ENCODE measurements at places on chromosomes 7 and 10. TPM values are rescaled to one million over a fixed set of nuclear protein-coding genes. Genes with fewer than 3 reads are reported as not detected.

NCAPG2 gene
- 26.0 TPM for total RNA-seq

ITPRID1 gene
- total RNA-seq, result 0.39 TPM

TDRD1 gene
- not detected for total RNA-seq

HMX2 gene
- not detected for total RNA-seq

ADAM12 gene
- 1.3 TPM for total RNA-seq

- no peak for DNase-seq
Measured at GRCh38 chr10:16292366-16292765, 144.4 kb upstream of the PTER start.

GRCh38 chr7:112420236-112420861, 29.9 kb upstream of the IFRD1 start:
- peak; percentile 36 for DNase-seq

- no peak for DNase-seq
Measured at GRCh38 chr10:102633848-102634247, 10.4 kb upstream of the TRIM8 start.

GRCh38 chr7:155560982-155561686, 14.8 kb upstream of the CNPY1 start:
- DNase-seq, result no peak

DNA sequence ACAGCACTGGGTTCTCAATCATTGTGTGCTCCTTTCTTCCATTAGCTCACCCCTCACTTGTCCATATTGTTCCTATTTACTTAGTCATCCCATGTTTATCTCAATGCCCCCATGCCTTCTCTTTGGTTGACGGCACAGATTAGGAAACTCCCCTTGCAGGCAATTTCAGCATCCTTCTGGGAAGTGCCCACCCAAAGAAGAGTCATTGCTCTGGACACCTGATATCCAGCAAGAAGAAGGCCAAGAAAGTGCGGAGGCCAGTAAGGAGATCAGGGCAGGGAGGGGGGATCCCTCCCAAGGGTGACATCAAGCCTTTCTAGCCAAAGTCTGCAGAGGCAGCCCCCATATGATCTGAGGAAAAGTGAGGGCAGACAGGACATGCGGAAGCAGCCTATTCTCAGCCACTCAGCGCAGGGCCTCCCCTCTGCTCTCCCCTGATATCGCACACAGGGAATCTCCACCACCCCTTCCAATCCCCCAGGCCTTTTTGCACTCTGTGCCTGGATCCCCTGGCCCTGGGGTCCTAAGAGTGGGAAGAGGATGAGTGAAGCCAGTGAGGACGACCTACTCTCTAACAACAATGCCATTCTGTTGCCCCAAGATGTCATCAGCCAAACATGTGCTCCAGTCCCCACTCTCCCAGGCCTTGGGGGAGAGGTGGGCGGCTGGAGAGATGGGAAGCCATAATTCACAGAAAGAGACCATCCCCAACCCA, 1.8 kb downstream of the TRPV6 start:
- DNase-seq, result no peak

DNA sequence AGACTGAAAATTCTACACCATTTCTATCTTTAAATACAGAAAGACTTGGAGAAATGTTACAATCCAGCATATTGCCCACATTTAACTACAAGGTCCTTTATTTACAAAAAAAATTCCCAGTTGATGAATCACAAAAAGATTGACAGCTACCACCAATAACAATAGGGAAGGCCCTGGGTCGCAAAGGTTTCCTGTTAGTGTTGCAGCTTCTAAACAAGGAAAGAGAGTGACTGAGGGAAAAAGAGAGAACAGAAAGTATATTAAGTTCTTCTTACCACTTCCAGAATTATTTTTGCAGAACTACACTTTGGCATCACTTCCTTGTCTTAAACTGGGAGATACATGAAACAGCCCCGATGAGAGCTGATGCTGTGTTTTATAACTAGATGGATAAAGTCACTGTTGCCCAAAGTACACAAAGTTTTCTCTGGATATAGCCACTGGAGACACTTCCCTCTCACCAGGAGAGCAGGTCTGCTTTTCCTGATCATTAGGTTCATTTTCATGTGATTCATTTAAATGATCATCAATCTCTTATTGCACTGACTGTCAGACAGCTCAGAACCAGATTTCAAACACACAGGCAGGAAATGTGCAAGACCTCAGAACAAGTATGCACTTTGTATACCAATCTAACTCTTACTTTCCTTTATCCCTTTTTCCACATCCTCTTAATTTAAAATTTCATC, 57.0 kb downstream of the SHTN1 start:
- DNase-seq, result peak; percentile 32

DNA sequence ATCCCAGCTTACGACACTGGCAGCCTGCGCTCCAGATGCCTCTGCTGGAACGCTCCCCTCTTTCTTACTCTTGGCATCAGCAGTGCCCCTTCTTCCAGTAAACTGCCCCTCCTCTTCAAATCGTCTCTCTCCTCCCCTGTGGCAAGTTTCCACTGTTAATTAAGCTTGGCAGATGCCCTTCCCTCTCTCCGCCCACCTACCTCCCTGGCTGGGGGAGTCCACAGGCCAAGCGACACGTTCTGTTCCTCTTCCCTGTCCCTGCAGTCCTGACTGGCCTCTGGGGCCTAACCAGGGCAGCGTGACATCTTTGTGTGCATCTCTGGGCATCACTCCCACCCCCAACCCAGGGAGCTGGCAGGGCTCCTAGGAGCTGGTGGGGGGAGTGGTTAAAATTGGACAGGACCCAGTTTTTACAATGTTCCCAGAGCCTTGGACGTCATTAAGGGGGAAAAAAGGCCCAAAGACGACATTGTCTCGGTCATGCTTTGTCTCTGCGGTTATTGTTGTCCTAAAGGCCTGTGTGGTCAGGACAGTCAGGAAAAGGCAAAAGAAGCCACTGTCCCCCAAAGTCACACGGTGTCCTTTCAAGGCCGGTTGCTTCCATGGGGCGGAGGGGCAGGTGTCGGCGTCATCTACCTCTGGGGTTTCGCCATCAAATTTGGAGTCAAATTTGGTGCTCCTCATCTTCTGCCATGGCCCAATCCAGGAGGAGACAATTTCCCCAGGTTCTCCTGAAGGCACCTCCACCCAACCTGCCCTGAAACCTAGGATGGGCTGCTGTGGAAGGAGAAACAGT, 54.2 kb downstream of the DLG5 start:
- no peak for DNase-seq

- no peak for DNase-seq
Measured at GRCh38 chr7:143303733-143304132, 12.2 kb upstream of the CLCN1 start.

DNA sequence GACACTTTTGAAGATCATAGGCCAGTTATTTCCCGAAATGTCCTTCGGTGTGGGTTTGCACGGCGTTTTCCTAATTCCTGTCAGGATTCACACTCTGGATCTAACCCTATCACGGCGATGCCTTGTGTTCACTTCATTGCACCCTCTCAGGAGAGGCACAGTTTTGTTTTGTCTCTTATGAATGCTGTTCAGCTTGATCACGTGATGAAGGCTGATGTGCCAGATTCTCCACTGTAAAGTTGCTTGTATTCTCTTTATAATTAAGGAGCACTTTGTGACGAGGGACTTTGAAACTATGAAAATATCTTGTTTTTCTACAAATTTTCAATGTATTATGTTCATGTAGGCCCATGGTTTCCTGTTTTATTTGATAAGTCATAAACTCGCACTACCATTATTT, 568.1 kb downstream of the ACTR3B start:
- DNase-seq, result no peak

DNA sequence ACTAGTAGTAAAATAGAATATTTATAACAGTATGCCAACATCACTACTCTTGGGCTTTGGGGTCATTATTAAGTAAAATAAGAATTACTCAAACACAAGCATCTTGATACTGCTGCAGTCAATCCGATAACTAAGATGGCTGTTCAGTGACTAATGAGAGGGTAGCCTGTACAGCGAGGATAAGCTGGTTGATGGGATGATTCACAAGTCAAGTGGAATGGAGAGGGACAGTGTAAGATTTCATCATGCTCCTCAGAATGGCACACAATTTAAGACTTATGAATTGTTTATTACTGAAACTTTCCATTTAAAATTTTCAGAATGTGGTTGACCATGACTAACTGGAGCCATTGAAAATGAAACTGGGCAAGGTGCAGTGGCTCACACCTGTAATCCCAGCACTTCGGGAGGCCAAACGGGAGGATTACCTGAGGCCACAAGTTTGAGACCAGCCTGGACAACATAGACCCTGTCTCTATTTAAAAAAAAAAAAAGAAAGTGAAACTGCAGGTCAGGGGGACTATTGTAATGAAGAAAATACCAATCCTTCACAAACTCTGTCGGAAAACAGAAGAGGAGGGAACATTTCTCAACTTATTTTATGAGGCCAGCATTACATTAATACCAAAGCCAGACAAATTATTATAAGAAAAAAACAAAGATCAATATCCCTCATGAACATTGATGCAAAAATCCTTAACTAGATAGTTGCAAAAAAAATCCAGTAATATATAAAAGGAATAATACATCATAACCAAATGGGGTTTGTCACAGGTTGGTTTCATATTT, 11.2 kb downstream of the AVL9 start:
- DNase-seq, result peak; percentile 97

- no peak for DNase-seq
Measured at GRCh38 chr7:37796138-37796775, 52.1 kb upstream of the NME8 start.

Measured in H4 (cell line).